ENCODE measurements at places on chromosomes 4 and X. TPM values are rescaled to one million over a fixed set of nuclear protein-coding genes. Genes with fewer than 3 reads are reported as not detected.

Gene CLGN
- total RNA-seq, result not detected

Gene SPANXB1
- not detected for total RNA-seq

Gene TIGD4
- total RNA-seq, result 0.08 TPM

DNA sequence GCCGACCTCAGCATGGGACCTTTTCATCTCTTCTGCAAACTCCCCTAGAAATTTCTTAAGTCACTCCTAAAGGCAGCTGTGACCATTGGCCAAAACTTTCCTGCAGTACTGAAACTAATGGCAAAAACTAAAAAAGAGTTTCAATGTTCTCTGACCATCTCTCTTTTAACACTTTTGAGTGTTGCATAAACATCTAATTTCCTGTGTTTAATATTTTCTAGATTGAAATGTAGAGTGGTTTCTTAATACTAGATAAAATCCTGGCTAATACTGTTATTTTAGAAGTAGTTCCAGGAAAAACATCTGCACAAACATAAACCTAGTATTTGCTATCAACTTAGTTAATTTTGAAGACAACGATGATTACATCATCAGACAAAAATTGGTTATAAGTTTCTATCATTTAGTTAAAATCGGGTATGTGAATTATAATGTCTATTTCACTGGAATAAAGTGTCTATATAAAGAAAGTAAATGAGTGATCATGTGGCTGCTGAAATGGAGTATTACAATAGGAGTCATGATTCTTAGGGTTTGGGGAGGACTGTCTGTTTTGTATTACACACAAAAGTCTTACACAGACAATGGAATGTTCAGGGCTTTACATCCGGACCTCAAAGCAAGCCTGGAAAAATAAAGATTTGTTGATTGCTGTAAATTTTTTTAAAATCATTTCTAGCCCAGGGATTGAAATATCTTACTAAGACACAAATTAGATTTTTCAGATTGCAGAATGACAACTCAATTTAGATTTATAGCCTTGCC, 1323.4 kb downstream of the C4orf33 start:
- no peak for DNase-seq

DNA sequence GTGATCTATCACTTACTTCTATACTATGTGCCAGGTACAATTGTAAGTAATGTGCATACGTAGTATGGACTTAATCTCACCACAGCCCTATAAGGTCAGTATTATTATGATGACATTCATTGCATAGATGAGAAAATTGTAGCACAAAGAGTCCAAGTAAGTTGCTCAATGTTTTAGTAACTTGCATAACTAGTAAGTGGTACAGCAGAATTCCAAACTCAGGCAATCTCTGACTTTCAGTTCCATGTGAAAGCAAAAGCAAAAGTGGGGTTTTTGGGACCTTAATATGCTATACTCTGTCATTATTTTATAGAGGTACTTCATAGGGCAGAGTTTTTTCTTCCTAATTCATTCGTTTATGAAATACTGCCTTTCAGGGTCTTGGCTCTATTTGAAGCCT, 188.8 kb upstream of the VEGFC start:
- no peak for DNase-seq

DNA sequence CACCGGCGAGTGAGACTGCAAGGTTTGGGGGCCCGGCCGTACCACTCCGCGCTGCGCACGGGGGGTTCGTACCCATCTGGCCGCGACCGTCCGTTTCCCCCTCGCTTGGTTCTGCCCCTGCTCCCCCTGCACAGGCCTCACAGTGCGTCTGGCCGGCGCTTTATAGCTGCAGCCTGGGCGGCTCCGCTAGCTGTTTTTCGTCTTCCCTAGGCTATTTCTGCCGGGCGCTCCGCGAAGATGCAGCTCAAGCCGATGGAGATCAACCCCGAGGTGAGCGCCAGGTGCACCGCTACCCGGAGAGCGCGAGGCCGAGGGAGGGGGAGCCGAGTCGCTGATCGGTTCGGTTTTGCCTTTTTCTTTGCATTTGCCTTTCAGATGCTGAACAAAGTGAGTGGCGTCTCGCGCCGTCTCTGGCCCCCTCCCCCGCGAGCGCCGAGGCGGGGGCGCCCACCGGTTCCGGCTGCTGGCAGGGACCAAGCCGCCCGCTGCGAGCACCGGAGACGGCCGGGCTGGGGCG, at the start of gene UCHL1:
TSS of gene UCHL1 (plus strand) at position 189 of the 517 bp plus-strand sequence. CDS start at position 238, 49 bp downstream.
- DNase-seq, result peak; percentile 78

GRCh38 chr4:99822734-99823133, 6.1 kb downstream of the DAPP1 start:
- DNase-seq, result no peak

DNA sequence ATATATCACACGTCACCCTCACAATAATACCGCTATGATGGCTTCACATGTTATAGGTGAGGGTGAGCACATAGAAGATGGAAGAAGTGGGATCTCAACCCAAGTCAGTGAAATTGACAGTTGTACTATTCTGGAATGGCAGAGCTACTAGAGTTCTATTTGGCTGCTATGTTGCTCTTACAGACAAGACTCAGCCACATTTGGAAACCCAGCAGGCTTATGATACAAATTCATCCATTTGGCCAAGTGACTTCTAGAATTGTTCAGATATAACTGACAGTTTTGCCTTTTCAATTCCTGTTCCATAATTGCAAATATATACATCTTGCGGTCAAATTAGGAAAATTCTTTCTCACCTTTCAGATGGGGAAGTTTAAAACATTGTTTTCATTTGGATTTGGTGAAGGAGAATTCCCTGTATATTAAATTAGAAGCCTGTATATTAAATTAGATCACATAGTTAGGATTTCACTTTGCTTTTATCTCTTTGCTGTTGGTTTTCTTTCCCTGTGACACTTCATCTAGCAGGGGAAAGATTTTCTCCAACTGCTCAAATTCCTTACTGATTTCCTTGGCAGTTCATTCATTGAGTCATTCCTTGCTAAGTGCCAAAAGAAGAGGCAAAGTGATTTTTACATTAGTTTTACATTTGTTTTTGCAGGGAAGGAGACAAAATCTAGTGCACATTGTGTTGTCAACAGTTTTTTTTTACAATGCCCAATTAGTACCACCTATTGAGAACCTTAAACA, 120.6 kb upstream of the TBC1D9 start:
- peak; percentile 33 for DNase-seq

DNA sequence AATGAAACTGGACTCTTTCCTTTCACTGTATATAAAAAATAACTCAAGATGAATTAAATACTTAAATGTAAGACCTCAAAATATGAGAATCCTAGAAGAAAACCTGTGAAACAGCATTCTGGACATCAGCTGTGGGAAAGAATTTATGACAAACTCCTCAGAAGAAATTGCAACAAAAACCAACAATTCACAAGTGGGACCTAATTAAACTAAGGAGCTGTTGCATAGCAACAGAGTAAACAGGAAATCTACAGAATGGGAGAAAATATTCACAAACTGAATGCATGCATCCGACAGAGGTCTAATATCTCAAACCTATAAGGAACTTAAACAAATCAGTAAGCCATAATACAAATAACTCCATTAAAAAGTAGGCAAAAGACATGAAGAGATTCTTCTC, 851.7 kb upstream of the PCDH10 start:
- peak; percentile 20 for DNase-seq

DNA sequence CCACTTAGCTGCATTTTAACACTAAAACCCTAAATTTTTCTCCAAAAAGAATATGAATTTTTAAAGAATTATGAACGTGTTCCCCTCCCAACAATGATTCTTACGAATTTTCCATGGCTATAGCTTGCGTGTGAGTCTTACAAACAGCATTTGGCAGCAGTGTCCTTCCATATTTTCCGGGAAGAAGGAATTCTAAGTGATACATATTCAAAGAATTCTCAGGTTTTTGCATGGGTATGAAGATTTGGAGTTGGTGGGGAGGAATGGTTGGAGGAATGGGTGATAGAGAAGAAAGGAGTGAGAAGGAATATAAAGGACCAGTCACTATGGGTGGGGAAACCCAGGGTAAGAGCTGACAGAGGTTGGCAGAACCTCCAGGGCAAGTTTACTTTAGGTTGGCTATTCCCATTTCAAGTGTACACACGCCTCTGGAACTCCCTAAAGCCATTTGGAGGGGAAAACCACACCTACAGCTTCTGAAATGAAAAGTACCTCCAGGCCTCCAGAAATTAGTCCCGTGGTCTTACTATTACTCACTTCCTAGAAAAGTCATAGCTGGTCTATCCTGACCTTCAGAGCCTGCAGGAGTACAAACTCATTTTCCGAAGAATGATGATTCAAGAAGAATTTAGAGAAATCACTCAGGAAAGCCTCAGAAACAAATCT, 420.8 kb upstream of the DIPK2B start:
- peak; percentile 76 for DNase-seq

GRCh38 chrX:132214518-132214917, 4.7 kb downstream of the RAP2C start:
- no peak for DNase-seq
